NCI-H1436 treated with DMSO at 0.1 percent for 48 hours (cell line): ENCODE measurements at places on chromosomes 11 and 22.

- DNase-seq: no peak
Measured at GRCh38 chr22:26579331-26579886, 10.5 kb downstream of the TPST2 start.

- DNase-seq: no peak
Measured at GRCh38 chr11:13278609-13279486, 1.3 kb downstream of the BMAL1 start.

DNA sequence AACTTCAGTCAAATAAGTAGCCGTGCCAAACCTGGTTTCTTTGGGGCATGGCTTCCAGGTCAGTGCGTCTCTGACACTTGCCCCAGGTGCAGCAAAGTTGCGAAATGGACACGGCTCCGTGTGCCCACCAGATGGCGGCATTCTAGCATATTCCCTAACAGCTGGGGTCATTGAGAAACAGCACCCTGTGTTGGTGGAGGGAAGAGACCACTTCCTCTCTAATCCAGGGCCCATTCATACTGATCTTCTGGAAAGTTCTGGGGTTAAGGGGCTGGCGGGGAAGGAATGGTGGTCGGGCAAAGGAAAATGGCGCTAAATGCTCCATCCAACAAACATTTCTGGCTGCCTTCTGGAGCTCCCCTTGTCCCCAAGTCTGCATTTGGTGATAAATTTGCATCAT, 141.2 kb upstream of the TIMP3 start:
- no peak for DNase-seq

DNA sequence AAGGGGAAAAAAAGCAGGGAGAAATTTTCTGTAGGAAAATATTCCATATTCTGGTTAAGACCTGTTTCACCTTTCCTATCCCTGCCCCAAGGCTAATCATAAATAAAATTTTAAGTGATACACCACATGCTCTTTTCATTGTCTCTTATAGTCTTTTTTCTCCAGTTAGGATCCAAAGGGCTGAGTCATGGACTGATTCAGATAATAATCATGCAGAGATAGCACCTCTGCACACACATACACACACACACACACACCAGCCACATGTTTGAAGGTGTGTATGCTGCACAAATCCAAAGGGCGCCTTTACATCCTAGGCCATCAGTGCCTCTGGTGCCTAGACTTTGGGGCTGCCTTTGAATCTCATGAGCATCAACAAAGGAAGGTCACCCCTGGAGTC, 35.5 kb upstream of the CWF19L2 start:
- DNase-seq: no peak

DNA sequence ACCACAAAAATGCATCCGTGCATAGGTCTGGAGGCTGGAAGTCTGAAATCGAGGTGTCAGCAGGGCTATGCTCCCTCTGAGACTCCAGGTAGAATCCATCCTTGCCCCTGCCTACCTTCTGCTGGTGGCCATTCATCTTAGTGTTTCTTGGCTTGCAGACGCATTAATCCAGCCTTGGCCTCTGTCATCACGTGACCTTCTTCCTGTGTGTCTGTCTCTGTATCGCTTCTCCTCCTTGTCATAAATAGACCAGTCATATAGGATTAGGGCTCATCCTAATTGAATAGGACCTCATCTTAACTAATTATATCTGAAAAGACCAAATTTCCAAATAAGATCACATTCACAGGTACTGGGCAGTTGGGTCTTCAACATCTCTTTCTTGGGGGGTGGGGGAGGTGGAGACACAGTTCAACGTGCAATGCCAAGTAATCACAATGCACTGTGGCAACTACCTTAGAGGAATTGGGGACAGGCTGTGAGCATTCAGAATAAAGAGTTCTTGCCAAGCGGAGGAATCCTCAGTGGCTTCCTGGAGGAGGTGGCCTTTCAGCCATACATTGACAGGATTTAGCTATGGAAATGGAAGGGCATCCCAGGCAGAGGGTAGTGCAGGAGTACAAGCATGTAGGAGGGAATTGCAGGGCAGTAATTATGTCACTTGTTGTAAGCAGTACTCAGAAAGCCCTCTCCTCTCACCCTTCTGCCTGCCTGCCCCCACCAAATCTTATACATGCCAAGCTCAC, 96.2 kb upstream of the SYT13 start:
- no peak for DNase-seq

- no peak for DNase-seq
Measured at GRCh38 chr11:13834463-13834862, 128.1 kb upstream of the SPON1 start.

DNA sequence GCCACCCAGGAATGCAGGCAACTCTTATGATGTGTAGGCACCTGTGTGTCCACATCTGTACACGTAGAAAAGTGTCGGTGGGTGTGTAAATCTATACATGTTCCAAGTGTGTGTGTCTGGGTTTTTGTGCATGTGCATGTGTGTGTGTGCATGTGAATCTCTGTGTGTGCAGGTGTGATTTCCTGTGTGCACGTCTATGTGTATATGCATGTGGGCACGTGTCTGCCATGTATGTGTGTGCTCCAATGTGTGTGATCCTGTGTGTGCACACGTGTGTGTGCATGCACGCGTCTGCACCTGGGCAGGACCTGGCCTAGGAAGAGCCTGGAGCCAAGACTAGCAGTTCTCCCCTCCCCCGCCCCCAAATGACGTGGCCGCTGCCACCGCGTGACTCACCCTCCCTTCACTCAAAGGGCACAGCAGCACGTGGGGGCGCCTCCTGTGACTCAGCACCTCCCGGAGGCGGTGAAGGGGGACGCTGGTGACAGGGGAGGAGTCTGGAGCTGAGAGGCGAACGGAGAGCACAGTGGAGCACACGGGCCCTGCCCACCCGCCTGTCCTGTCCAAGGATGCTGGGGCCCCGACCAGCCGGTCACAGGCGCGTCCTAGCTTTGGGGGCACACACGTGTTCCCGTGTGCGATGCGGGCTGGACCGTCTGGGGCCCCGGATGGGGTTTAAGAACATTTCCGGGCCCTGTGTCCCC, 10.1 kb downstream of the PIM3 start:
- peak; percentile 79 for DNase-seq

GRCh38 chr11:102767800-102768199, 12.6 kb downstream of the MMP10 start:
- DNase-seq: no peak

GRCh38 chr11:57131080-57131790, 50.5 kb upstream of the LRRC55 start:
- DNase-seq: no peak

- DNase-seq: no peak
Measured at GRCh38 chr22:38012604-38013072, 28.3 kb upstream of the SOX10 start.

- DNase-seq: no peak
Measured at GRCh38 chr11:32154275-32154674, 63.4 kb downstream of the RCN1 start.

DNA sequence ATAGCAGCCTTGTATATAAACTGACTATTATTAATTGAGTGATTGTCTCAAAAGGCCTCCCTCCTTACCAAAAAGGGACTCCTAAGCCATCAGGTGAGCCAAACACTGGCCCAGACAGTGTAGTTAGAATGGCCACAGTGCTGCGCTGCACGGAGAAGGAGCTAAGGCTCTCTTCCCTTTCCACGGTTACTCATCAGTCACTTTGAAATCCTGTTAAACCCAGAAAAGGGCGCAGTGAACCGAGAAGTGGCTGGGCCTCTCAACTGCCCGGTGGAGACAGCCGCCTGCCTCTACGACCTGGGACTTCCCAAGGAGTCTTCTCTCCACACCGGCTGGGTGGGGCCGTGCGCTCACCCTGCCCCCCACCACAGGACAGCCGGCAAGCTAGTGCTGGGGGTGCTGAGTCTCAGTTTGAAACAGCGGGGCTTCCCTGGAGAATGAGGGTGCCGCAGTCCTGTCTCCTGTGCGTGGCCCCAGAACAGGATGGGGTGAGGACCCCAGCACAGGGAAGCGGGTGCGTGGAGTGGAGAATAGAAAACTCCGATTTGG, 1.3 kb downstream of the MYH9 start:
- DNase-seq: no peak

DNA sequence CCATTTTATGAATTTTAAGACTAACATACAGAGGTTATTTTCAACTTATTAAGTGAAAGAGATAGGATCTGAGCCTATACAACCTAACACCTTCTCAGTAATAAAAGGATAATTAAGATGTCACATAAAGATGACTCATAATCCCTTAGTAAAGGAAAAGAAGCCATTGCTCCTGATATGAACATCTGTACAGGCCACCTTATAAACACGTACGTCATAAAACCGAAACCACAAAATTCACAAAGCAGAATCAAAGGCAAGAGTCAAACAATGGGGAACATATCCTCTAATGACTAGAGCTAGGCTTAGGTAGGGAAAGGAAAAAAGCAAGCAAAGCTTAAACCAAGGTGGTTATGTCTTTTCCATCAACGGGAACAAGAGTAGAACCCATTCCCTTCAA, 103.5 kb downstream of the KCNA4 start:
- no peak for DNase-seq

GRCh38 chr11:35763765-35764164, 101.2 kb downstream of the TRIM44 start:
- DNase-seq: no peak

DNA sequence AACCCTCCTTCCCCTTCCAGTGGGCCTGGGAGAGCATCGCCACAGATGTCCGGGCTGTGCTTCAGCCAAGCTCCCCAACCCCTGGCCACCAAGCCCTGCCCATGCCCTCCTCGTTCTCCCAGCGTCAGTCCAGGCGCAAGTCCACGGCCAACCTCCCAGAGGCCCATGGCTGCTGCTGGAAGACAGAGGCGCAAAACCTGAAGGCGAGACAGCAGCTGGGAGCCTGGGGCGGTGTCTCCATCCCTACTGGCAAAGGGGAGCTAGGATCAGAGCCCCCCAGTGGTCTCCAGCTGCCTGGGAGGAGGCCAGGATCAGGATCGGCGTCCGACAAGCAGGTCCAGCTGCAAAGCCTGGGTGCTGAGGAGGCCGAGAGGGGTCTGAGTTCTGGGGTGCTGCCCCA, 1.9 kb downstream of the TSGA10IP start:
- no peak for DNase-seq

DNA sequence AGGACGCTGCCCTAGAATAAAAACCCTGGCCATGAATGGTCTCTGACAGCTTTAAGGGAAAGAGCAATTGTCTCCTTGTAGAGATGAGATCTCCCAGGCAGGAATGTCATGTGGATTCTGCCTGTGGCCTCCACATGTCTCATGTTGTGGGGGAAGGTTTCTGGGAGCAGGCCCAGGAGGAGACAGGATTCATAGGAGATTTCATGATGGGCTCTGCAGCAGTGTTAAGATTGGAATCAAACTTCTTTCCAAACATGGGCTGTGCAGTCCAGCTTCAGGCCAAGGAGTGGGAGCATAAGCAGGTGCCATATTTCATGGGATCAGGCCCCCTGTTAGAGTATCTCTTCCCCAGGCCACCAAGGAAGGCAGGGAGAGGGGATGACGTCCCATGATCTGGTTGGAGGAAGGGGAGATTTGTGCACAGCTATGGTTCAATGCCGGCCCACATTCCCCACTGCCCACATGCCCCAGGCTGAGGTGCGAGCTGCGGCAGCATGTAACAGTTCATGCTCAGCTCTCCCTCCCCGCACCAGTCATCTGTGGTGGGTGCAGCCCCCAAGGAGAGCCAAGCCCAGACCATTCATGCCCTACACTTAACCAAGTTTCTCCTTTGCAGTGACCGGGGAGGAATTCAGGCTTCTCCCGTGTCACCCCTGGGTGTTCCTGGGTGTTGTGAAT, 42.5 kb downstream of the LMO1 start:
- no peak for DNase-seq

- DNase-seq: no peak
Measured at GRCh38 chr11:88051396-88051795, 123.8 kb downstream of the RAB38 start.

GRCh38 chr22:47775686-47776085, 1013.2 kb downstream of the TBC1D22A start:
- DNase-seq: no peak

DNA sequence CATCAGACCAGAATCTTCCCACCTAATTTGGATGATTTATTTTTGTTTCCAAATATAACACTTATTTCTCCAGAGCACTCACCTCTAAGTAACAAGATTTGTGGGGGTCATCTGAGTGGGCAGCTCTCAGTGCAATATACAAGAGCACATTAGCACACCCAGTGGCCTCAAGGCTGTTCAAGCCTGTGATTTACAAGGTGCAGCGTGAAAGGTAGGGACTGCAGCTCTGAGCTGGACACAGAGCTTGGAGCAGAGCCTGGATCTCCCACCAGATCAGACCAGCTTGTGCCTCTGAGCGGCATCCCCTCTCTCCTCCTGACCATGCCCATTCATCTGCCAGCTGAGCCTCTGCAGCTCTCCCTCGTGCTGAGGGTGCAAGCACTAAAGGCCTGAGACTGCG, 323.3 kb upstream of the ZC3H12C start:
- no peak for DNase-seq

DNA sequence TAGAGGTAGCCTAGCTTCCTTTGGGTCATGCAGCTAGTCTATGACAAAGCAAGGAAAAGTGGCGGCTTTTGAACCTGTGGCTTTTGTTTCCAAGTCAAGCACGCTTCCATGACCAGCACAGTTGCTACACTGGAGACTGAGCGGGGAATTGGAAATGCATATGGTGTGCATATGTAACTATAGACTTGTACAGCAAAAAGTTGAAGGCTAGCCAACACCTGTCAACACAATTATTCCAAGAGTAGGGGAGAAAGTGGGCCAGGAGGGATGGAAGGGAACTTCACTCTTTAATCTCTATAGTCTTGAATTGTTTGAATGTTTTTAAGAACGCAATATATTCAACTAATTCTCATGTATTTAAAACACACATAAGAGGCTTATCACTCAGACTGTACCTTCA, 218.5 kb upstream of the CADM1 start:
- DNase-seq: no peak

DNA sequence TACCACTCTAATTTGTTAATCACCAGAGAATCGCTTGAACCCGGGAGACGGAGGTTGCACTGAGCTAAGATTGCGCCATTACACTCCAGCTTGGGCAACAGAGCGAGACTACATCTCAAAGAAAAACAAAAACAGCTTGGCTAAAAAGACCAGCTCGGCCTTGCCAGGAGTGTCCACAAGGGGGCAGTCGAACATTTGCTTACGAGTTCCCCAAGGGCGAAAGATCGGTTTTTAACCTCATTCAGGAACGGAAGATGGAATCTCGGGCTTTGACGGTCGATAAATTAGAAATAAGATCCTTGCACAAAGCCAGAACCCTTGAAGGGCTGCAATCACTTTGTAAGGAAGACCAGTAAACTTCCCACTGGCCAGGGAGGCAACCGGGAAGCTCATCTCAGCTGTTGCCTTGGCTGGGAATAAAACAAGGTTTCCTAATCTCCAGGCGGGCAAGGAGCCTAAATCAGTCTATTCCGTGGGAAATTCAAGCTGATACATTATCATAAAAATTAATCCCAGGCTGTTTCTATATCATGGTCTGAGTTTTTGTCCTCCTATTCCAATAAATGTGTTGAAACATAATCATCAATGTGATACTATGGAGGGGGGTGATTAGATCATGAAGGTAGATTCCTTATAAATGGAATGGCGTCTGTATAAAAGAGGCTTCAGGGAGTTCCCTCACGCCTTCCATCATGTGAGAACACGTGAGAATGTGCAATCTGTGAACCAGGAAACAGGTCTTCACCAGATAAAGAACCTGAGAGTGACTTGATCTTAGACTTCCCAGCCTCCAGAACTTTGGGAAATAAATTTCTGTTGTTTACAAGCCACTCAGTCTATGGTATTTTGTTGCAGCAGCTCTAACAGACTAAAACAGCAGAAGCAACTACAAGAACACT, 14.9 kb upstream of the SLC29A2 start:
- DNase-seq: peak; percentile 38

GRCh38 chr11:125404157-125404810, 91.8 kb downstream of the FEZ1 start:
- DNase-seq: no peak

- no peak for DNase-seq
Measured at GRCh38 chr11:108112057-108112456, 9.3 kb upstream of the ACAT1 start.

- no peak for DNase-seq
Measured at GRCh38 chr11:7894251-7894650, 36.8 kb downstream of the OR10A6 start.
